Suprapubic skin (tissue), 4 donors: ENCODE measurements at places on chromosomes 2 and 18. TPM values are rescaled to one million over a fixed set of nuclear protein-coding genes. Genes with fewer than 3 reads are reported as not detected.
A peak's percentile ranks its signal among the peaks of the same experiment; 100 is the strongest.

The IL1A gene
- total RNA-seq: 1.1 TPM

The RAB17 gene
- 4.9 TPM for total RNA-seq

The NGEF gene
- 17.9 TPM for total RNA-seq

DNA sequence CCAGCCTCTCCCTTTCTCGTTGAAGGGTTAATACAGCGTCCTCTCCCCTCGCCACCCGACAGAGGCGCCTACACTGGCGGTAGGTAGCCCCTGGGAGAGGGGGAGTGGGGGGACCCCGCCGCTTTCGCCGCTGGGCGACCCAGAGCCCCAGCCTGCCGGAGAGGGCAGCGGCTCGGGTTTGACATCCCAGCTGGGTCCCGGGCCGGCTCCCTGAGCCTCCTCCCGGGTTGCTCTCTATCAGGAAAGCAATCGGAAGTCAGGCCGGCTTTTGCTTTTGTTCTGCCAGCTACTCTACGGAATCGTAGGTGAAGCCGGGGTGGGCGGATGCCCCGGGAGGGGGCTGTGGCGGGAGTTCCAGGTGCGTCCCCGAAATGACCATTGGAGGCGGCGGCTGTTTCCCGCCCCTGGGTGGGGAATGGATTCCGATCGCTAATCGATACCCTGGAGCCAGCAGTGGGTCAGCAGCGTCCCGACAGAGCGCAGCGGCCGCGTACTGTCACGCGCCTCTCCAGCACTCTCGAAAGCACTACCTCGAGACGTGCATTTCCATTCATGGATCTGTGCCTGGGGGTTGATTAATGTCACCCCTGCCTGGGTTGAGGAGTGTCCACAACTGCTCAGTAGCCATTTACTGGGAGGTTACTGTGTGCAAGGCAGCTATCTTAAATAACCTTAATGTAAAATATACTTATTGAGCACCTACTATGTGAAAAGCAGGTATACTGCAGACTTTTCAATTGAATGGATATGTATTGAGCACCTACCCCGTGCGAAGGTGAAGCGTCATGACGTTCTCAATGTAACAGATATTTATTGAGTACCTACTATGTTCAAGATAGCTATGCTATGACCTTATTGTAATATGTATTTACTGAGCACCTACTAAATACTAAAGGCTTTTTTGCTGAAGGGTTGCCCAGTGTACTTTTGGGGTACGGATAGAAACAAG lies 1.1 kb downstream of the MAPK4 start:
- H3K4me1 ChIP-seq: peaks cover 19% of the 10 kb centered on the region
- H3K27ac ChIP-seq: no peak overlapping the region
- DNase-seq: no peak
- peaks cover 54% of the 10 kb centered on the region for H3K27me3 ChIP-seq
- H3K36me3 ChIP-seq: no peaks in the 10 kb centered on the region
- H3K4me3 ChIP-seq: peak overlapping the region; percentile 53

GRCh38 chr2:16645775-16646559 lies 19.7 kb downstream of the CYRIA start:
- H3K36me3 ChIP-seq: no peaks in the 10 kb centered on the region
- DNase-seq: no peak
- peaks cover 29% of the 10 kb centered on the region for H3K4me1 ChIP-seq
- H3K27ac ChIP-seq: no peak overlapping the region

DNA sequence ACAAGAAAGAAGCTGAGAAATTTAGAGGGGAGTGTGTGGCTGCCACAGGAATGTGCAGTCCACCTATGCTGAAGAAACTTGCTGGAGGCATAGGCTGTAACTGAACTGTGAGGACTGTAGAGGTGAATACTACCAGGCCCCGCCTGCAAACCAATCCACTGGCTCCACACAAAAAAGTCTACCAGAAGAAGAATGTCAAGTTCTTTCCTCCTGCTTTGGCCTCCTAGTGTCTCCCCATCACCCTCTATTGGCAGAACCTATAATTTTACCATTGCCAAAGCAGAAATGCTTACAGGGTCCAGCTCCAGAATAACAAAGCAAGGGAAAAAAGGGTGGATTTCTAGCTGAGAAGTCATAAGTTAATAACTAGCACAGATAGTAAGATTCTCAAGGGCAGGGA lies 5.9 kb upstream of the ATP5MC3 start:
- H3K4me1 ChIP-seq: no peaks in the 10 kb centered on the region
- H3K4me3 ChIP-seq: no peak overlapping the region
- no peak overlapping the region for H3K27ac ChIP-seq
- H3K36me3 ChIP-seq: no peaks in the 10 kb centered on the region
- no peaks in the 10 kb centered on the region for H3K27me3 ChIP-seq
- no peak for DNase-seq

DNA sequence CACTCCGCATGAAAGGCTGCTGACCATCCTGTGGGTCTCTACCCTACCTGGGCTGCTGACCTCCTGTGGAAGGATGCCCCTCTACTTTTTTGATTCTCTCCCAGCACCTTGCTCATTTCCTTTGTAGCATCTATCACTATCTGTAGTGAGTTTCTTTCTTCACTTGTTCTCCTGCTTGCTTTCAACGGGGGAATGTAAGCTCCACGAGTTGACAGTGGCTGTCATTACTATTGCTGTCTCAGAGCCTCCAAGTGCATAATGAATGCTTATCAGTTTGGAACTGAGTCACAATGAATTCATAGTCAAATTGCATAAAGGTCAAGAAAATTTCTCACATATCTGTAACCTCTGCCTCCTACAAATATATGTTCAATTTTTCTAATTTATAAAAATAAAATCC lies 477.7 kb downstream of the PLCL1 start:
- no peak overlapping the region for H3K4me3 ChIP-seq
- H3K36me3 ChIP-seq: no peaks in the 10 kb centered on the region
- H3K27me3 ChIP-seq: no peaks in the 10 kb centered on the region
- no peaks in the 10 kb centered on the region for H3K4me1 ChIP-seq
- no peak for DNase-seq

DNA sequence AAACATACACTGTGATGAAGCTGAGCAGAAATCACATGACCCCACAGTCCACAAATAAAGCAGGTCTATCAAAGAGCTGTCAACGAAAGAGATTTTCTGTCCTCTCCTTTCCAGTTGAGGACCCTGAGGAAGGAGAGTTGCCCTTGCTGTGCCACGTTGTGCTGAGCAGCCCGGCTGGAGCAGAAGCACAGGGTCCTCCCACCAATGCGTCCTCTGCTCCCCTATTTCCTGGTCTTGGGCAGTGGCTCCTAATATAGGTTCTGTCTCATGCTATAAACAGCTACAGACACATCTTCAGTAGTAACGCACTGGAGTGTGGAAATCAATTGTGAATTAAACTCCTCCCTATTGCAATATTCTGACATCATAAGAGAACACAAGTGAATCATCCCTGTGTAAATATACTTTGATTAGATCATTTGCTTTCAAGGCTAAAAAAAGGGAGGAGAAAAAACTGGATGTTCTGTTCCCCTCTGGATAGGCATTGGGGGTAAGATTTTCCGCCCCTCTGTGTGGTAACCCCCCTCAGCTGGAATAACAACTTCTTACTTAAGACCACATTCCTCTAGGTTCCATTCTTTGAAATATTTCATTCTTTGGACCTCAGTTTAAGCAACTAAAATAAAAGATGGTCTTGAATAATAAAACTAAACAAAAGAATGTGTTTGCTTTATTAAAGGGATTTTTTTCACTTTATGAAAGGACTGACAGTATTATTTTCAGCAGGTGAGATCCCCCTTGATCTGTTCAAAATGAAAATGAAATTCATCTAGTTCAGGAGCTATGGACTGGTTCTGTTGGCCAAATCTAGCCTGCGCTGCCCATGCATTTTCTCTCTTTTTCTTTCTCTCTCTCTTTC lies 8.3 kb upstream of the RHOB start:
- no peak overlapping the region for H3K4me3 ChIP-seq
- peaks cover 19% of the 10 kb centered on the region for H3K4me1 ChIP-seq
- H3K27me3 ChIP-seq: no peaks in the 10 kb centered on the region
- no peaks in the 10 kb centered on the region for H3K36me3 ChIP-seq
- DNase-seq: peak; percentile 81

GRCh38 chr2:46188041-46188716 lies 109.0 kb upstream of the EPAS1 start:
- no peaks in the 10 kb centered on the region for H3K27me3 ChIP-seq
- no peaks in the 10 kb centered on the region for H3K36me3 ChIP-seq
- no peak overlapping the region for H3K4me3 ChIP-seq
- DNase-seq: no peak
- no peak overlapping the region for H3K27ac ChIP-seq
